ENCODE measurements at places on chromosomes 3 and 15.

- no peak for DNase-seq
Observed at GRCh38 chr3:127613406-127613805, 15.2 kb downstream of the MCM2 start.

DNA sequence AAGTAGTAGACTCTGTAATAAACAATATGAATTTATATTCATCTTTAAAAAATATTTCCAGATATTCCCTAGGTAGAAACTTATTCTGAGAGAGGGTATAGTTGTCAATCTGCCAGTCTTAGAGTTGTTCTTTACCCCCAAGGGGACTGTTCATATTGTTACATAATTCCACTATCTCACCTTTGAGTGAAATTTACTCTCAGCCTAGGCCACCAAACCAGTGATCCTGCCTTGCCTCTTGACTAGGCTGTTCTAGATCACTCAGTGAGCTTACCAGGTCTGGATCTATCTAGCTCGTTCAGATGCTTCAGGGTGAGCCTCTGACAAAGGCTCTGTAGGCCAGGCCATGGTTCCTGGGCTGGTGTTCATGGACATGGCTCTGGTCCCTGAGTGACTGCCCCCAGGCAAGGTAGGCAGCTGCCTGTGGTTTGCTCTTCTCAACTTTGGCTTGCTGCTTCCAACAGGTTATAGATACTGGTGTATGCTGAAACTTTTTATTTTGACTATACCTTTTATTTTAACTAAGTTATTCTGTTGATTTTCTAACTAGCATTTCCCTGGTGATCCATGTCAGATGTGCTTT, 27.6 kb downstream of the ZNF592 start:
- DNase-seq = no peak

- no peak for DNase-seq
Observed at GRCh38 chr3:118077332-118077731, 957.3 kb downstream of the IGSF11 start.

GRCh38 chr15:89358435-89358754, 23.8 kb upstream of the POLG start:
- DNase-seq = no peak

GRCh38 chr3:140303875-140304274, 368.9 kb downstream of the CLSTN2 start:
- DNase-seq = no peak

GRCh38 chr3:134567605-134568004, 81.7 kb downstream of the CEP63 start:
- DNase-seq = no peak

DNA sequence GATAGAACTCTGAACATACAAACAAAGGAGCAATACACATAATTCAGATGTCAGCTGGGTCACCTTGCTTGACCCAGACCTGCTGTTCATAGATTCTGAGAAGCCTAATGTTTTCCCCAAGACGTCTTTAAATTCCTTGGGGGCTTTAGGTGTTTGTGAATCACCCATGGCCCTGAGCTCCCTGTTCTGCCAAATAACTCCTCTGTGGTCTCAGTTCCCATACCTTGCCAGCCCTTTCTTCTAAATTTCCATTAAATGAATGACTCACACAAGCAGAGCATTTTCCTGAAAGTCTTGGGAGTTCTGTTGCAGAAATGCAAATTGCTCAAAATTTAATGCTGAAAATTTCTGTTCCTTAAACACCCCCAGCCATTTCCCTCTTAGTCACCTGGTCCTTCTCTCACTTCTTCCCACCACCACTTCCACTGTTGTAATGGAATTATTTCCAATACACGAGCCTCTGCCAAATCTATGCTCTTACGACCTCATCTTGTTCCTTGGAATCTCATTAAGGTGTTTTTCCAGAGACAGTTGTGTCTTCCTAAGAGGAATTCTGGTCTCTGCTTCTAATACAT, 33.4 kb upstream of the PSMD6 start:
- DNase-seq = no peak

- DNase-seq = no peak
Observed at GRCh38 chr15:100049936-100050876, 291.6 kb downstream of the ADAMTS17 start.

DNA sequence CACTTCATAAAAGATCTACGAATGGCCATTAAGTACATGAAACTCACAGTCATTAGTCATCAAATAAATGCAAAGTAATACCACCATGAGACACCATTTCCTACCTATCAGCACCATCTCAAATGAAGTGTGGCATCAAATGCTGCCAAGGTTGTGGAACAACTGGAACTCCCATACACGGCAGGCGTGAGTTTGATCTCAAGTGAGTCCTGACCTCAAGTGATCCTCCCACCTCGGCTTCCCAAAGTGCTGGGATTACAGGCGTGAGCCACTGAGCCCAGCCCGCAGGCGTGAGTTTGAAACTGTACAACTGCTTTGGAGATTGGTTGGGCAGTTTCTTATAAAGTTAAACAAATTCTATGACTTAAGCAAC, 28.8 kb upstream of the HDAC11 start:
- DNase-seq = no peak

DNA sequence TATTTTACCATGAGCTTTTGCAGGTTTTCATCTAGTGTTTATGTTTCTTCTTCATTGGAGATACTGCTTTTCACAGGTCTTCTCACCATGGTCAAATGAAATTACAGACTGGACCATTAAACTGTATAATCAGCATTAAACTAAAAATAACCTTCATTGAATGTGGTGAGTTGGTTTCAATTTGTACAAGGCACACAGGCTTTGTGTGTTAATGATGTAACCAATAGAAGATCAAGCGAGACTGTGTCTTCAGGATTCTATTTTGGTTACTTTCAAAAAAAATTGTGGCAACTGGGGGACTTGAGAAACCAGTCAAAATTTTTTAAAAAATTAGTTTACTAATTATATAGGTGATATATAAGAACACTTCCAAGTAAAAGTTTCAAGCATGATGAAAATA, 54.3 kb upstream of the GCSAM start:
- no peak for DNase-seq

GRCh38 chr3:159418571-159419526, 569.8 kb upstream of the IL12A start:
- DNase-seq = no peak

GRCh38 chr3:188440340-188440972, 286.5 kb downstream of the LPP start:
- DNase-seq = no peak

DNA sequence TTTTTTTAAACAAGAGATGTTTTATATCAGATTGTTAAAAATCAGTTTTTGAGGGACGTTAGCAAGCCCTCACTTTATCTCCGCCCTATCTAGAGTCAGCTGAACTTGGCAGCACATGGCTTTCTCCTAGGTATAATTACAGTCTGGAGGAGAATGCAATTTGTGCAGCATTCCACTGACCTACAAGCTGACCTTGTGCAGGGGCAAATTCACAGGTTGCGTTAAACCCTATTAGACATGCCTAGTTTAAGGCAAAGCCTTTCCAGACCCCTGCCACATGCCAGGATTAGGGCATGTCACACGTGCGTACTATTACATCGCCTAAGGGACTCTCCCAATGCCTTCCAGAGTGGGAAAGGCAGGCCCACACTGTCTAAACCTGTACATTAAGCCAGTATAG, 224.0 kb downstream of the GREM1 start:
- no peak for DNase-seq

GRCh38 chr15:32704395-32704981, 13.3 kb upstream of the GREM1 start:
- DNase-seq = no peak

GRCh38 chr3:137075020-137075419, 117.2 kb downstream of the IL20RB start:
- no peak for DNase-seq

DNA sequence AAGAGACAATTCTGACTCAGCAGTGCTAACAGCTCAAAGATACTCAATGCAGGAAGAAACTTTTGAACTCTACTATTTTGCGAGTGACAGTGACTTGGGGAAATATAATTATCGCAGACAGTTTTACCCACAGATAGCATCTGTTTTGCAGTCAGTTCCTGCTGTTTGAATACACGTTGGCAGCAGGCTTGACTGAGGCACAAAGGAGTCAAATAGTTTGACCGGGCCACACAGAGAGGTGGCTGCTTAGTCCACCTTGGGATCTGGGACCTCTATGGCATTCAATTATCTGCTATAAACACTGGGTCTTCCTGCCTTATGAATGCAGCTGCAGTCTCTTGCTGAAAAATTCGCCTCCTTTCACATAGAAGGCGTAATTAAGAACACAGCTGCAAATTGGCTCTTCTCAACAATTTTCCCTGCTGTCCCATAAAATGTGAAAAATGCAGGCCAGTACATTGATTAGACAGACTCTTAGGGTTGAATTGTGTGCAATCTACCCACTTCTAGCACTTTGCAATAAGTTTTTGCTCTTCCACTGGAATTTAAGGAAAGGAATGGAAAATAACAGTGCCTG, 56.5 kb downstream of the OTOL1 start:
- DNase-seq = no peak

GRCh38 chr15:98537516-98538060, 110.8 kb upstream of the IGF1R start:
- no peak for DNase-seq

GRCh38 chr3:18648868-18649462, 223.8 kb upstream of the SATB1 start:
- DNase-seq = no peak

DNA sequence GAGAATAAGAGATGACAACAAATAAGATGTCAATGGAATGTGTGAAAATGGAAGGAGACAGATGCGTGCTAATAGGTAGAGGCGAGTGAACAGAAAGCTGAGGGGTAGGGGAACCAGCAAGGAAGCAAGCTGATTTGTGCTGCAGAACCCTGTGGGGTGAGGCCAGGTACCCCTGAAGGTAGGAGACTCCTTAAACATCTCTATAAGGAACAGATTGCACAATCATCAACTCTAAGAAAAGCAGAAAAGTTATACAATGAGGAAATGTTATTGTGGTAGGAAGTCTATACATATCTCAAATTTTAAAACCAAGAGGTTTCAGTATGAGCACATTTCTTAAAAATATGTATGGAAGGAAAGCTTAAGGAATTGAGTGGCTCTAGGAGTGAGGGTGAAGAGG, 315.0 kb upstream of the TPM1 start:
- DNase-seq = no peak

DNA sequence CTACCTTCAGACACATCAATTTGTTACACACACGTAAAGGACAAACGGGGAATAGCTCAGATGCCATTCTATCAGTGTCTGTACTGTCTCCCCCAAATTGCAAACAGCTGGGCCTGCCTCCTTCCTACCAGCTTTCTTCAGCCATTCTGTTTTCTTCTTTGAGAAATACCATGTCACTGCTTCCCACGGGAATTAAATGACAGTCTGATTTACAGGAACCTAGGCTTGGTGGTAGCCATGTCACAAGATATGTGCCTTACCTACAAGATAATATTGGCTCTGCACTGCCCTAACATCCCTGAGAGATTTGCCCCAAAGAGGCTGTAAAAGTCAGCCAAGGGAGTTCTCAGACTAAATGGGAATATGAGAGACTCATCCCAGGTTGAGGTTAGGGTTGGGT, 308.3 kb downstream of the LRTM1 start:
- no peak for DNase-seq

DNA sequence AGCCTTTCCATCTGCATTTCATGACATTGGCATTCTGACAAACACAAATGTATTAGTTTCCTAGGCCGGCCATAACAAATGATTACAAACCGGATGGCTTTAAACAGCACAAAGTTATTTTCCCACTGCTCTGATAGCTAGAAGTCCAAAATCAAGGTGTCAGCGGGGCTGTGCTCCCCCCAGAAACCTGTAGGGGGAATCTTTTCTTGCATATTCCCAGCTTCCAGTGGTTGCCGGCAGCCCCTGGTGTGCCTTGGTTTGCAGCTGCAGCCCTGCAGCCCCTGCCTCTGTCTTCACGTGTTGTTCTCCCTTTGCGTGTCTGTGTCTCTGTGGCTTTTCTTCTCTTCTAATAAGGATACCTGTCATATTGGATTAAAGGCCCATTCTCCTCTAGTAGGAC, 79.0 kb upstream of the CDV3 start:
- DNase-seq = no peak

- no peak for DNase-seq
Observed at GRCh38 chr15:43974852-43975251, 148.1 kb downstream of the WDR76 start.

GRCh38 chr3:127736801-127737539, 64.2 kb downstream of the ABTB1 start:
- DNase-seq = no peak

DNA sequence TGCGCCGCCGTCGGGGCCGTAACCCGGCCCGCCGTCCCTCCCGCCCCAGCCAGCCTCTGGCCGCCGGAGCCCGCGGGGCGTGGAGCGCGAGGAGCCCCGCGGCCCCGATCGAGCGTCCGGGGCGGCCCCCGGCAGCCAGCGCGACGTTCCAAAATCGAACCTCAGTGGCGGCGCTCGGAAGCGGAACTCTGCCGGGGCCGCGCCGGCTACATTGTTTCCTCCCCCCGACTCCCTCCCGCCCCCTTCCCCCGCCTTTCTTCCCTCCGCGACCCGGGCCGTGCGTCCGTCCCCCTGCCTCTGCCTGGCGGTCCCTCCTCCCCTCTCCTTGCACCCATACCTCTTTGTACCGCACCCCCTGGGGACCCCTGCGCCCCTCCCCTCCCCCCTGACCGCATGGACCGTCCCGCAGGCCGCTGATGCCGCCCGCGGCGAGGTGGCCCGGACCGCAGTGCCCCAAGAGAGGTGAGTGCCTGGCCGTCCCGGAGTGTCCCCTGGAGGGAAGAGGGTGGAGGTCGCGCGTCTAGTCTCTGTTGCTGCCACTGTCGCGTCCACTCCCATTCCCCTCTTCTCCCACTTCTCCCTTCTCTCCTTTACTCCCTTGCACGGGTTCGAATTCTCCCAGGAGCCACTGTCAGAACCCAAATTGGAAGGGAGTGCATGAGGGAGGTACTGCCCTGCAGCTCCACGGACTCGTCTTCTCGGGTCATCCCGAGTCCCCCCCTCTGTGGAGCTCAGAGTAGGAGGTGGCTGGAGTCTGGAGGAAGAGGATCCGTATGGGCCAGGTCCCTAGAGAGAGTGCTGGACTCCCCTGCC, 585 bp downstream of the CSK start:
- no peak for DNase-seq

DNA sequence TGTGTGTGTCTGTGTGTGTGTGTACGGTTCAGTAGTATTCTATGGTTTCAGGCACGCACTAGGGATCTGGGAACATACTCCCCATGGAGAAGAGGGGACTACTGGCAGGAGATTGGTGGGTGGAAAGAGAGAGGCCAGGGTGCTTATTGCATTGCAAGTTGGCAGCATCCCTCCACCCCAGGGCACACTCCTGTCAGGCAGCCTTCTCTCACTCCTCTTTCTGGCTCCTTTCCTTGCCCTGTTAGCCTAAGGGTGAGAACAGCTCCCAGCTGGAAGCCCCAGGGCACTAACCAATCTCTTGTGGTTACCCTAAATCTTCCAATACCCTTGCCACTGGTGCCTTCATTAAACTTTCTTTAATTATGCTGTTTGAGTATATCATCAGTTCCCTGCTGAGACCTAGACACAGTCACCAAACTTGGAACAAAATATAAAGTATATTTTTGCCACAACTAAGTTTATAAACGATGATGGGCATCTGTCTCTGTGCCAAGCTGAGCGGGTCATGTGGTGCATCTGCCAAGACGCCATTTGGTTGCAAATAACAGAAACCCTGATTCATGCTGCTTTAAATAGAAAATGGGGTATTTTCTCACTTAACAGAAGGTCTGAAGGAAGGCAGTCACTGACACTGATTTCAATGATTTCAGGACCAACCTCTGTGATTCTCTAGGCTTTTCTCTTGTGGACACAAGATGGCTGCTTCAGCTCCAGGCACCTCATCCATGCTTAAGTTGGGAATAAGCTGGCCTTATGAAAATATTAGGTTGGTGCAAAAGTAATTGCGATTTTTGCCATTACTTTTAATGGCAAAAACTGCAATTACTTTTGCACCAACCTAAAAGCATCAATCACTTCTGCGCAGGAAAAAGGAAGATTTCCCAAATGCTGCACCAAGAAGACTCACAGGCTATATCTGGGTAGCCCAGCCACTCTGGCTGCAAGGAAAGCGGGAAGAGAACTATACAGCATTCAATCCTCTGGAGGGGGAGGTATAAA, 476.9 kb upstream of the PROK2 start:
- DNase-seq = no peak
